ENCODE measurements at places on chromosomes 13 and 19. TPM values are rescaled to one million over a fixed set of nuclear protein-coding genes. Genes with fewer than 3 reads are reported as not detected.

SPRED3 gene
- total RNA-seq, result 13.3 TPM

CPAMD8 gene
- total RNA-seq, result not detected

EID2 gene
- total RNA-seq, result 21.6 TPM

DOCK6 gene
- total RNA-seq, result 32.4 TPM

KIR2DL4 gene
- total RNA-seq, result not detected

Data from HFFc6 (cell line).